Spleen (tissue), 13 donors: ENCODE measurements at places on chromosomes 7 and 10. TPM values are rescaled to one million over a fixed set of nuclear protein-coding genes. Genes with fewer than 3 reads are reported as not detected.

MEIG1 gene
- total RNA-seq: not detected

TNKS2 gene
- 63.1 TPM for total RNA-seq

UPK3B gene
- 2.9 TPM for total RNA-seq

PRPS1L1 gene
- not detected for total RNA-seq

AGR2 gene
- total RNA-seq: not detected

SPDYE9 gene
- not detected for total RNA-seq

ADAMTS14 gene
- 0.57 TPM for total RNA-seq

AKR1C1 gene
- total RNA-seq: 5.8 TPM

LBX1 gene
- total RNA-seq: not detected

SLC18A3 gene
- total RNA-seq: not detected

HABP2 gene
- not detected for total RNA-seq

ARMC3 gene
- total RNA-seq: not detected
